Activated CD8-positive, alpha-beta memory T cell treated with anti-CD3 and anti-CD28 coated beads for 48 hours (primary cell): ENCODE measurements at places on chromosomes 13 and 19.

DNA sequence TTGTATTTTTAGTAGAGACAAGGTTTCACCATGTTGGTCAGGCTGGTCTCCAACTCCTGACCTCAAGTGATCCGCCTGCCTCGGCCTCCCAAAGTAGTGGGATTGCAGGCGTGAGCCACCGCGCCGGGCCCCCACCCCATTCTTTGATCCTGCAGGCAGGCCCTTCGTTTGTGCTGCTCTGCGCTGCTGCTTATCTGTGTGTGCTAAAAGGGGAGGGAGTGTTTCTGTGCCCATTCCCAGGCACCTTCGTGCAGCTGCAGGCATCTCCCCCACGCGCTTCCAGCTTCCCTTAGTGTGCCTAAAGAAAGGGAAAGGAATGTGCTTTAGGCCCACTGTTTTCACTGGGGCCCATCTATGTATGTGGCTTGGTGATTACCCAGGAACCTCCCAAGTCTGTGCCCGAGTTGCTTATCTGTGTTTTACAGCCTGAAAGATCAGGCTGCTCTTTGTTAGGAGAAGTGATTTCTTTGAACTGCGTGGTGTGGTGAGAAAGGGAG is 27.2 kb downstream of the EPN1 start:
- DNase-seq: no peak

GRCh38 chr13:21590231-21590630 is 13.7 kb downstream of the MICU2 start:
- DNase-seq: no peak

DNA sequence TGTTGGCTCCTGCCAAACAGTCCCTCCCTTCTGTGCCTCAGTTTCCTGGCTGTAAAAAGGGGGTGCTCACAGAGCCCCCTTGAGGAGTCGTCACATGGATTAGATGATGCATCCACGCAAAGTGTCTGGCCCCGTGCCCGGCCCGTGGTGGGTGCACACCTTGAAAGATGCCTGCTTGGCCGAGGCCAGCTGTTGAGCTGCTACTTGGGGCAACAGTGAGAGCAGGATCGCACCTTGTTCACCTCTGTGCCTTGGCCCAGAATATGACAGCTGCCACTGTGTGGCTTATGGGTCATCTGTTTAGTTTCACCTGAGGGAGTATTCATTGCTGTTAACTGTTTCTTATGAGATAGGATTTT is 17.7 kb downstream of the CRTC1 start:
- DNase-seq: no peak

DNA sequence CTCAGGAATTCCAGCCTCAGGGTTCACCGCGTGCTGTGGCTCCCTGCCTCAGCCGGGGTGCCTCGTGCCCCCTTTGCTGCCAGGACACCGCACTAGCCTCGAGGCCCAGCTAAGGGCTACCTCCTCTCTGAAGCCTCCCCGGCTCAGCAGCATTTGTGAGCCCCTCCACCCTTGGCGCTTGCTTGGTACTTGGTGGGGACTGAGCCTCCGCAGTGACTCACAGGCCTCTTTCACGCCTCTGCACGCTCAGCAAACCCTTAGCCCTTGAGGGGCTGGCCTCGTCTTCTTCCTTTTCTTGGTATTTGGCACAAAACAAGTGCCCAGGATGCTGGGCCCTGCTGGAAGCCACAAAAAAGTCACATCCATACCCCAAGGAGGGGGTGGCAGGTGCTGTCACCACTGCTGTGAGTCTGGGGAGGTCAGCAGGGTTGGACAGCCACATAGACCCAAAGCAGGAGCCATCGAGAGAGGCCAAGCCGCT is 85.4 kb upstream of the TM9SF2 start:
- DNase-seq: no peak

- DNase-seq: no peak
These were observed 34.8 kb downstream of the IL12RB1 start for GRCh38 chr19:18051887-18052286.

DNA sequence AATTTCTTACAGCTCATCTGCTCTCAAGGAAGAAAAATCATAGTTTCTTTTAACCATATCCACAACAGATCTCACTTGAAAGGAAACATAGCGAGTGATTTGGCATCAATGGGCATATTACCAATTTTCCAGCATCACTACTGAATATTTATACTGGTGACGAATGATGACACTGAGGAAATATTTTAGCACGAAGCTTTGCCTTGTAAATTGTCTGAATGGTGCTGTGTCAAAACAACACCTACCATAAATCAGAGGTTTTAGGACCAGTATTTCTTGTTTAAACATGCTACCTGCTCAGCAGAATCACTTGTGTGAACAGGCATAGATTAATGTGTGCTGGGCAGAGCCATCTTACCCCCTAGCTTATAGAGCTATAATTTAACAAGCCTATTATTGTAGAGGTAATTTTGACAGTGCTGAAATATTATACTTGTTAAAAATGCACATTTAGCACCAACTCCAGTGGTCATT is 146.8 kb downstream of the ABCC4 start:
- DNase-seq: no peak

GRCh38 chr13:38530492-38530891 is 156.4 kb upstream of the FREM2 start:
- no peak for DNase-seq

- DNase-seq: no peak
These were observed 56.0 kb upstream of the DOCK9 start for GRCh38 chr13:99033814-99034213.

DNA sequence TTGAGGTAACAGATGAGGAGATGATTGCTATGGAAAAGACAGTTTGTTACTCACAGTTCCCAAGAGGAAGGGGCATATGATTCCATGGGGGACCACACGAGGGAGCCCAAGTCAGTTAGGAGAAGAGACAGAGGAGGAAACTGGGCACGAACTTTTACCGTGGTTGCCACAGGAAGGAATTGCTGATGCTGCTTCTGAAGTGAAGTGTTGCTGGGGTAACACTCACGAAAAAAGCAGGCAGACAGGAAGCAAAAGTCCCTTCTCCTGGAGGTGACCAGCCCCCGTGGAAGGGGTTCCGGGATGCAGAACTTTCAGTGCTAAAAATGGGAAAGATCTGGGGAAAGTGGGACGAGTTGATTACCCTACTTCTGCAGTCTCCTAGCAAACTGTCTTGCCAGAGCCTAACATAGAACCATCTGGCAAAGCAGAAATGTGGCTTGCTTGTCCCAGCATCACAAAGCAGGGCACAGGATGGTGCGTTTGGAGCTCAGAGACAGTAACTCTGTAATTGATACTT is 35.4 kb upstream of the MAP3K10 start:
- no peak for DNase-seq

DNA sequence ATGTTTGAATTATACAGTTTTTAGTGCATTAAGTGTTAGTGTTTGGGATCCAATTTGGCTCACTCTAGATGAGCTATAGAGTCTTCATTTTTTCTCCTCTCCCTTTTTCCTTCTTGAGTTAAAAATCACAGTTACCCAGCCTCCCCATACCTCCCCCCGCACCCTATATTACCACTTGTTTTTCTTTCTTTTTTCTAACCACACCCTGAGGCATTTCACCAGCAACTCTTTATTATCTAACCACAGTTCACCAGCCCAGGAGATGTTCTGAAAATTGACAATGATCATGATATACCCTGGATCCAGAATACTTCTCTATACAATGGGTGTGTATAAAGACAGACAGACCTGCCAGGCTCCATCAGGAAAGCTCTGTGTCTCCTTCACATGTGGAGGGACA is 86.5 kb upstream of the UBL3 start:
- no peak for DNase-seq

DNA sequence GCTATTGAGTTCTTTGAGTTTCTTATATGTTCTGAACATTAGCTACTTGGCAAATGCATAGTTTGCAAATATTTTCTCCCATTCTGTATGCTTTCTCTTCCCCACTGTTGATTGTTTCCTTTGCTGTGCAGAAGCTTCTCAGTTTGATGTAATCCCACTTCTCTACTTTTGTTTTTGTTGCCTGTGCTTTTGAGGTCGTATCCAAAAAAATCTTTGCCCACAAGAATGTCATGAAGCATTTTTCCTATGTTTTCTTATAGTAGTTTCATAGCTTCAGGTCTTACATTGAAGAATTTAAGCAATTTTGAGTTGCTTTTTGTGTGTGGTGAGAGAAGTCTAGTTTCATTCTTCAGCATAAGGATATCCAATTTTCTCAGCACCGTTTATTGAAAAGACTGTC is 536.7 kb upstream of the ARGLU1 start:
- no peak for DNase-seq

DNA sequence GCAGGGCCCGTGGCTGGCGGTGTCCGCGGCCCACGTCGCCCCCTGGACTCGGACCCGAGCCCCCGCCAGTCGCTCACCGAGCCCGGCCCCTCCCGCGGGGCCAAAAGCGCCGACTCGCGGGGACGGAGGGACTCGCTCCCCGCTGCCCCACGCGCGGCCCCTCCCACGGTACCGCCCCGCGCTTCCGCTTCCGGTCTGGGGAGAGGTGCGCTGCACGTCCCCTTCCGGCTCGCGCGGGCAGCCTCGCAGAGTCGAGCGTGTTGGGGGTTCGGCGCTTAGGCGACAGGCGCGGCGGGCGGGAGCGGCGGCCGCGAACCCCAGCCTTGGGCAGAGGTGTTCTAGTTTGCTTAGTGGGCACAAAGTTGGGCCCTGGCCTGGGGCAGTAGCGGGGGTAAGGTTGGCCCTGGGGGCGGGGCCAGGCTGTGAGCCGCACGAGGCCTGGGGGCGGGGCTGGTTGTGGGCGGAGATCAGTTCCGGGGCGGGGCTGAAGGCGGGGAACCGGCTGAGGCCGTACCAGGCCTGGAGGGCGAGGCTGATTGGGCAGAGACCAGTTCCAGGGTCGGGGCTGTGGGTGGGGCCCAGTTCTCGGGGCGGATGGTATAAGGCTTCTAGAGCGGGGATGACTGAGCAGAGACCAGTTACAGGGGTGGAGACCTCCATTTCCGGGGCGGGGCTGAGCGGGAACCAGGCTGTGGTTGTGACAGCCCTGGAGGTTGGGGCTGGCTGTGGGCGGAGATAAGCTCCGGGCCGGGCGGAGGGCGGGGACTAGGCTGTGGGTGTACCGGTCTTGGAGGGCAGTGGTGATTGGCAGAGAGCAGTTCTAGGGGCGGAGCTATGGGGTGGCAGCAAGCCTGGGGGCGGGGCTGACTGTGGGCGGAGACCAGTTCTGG is at the start of the genes MBD3L1 and ZNF558:
Gene MBD3L1 (plus strand): TSS at position 246 of the 890 bp plus-strand sequence. CDS start 10,302 bp downstream, outside the sequence.
Gene ZNF558 (minus strand): TSS at position 173 of the 890 bp plus-strand sequence. CDS start 9,645 bp downstream, outside the sequence.
- peak; percentile 97 for DNase-seq

DNA sequence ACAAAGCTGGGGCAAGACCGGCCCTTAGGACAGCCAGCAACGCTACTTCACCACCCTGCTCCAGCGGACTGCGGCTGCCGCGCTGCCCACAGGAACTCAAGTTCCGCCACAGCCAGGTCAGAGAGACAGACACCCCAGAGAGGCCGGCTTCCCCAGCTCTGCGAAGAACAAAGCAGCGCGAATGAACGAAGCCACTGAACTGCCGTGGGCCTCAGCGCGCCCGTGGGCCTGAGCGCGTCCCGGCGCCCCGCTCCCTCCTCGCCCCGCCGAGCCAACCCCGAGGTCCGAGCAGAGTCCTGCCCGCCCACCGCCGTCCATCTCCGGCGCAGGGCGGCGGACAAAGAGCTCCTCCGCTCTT is 158.4 kb downstream of the RNF17 start:
- peak; percentile 6 for DNase-seq

GRCh38 chr13:113970810-113971470 is 2.9 kb downstream of the C13orf46 start:
- DNase-seq: no peak

- DNase-seq: no peak
These were observed 112.7 kb downstream of the KDM4B start for GRCh38 chr19:5081443-5082161.

DNA sequence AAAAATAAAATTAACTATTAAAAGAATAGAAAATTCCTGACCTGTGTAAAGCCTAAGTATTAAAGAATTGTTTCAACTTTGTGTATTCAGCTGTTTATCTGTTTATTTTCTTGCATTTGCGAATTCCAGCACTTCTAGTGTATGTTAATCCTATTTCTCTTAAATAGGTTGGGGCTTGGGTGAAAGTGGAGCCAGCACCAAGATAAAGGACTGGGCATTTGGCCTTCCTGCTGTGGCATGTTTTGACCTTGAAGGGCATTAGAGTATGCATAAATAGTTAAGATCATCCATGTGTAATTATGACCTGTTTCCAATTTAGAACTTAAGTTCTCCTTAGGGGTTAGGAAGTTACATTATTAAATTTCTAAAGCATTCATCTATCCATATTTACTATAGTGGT is 151.3 kb downstream of the NBEA start:
- DNase-seq: no peak

DNA sequence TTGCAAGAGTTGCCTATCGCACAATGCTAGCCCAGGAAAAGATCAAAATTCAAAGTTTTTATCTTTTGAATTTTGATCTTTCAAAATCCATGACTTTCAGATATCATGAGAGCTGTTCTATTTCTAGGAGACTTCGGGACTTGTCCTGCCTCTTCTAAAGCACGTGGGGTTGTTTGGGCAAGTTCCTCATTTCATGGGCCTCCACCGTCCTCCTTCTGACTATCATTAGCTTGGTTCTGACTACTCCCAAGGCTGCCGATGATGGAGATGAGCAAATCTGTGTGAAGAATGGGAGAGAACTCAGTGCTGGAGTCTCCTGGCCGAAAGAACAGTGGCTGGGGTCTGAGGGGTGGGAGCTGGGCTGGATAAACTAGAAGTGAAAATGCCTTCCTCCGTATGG is 86.5 kb downstream of the COL4A1 start:
- DNase-seq: no peak

DNA sequence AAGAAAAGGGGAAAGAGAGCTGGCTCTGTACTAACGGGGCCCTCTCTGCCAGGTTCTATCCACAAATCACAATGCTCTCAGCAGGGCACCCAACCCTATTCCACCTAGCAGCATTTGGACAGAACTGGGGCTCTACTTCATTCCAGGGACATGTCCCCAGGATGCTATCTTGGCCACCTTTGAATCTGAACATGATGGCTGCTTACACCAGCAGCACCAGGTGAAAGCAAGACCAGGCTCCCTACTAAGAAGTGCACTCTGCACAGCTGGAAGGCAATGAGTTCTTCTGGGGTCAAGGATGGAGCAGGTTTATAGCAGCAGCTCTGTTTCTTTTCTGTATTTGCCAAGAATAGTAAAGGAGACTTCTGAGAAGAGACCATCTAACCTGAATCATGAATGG is 222.4 kb downstream of the DACH1 start:
- no peak for DNase-seq

DNA sequence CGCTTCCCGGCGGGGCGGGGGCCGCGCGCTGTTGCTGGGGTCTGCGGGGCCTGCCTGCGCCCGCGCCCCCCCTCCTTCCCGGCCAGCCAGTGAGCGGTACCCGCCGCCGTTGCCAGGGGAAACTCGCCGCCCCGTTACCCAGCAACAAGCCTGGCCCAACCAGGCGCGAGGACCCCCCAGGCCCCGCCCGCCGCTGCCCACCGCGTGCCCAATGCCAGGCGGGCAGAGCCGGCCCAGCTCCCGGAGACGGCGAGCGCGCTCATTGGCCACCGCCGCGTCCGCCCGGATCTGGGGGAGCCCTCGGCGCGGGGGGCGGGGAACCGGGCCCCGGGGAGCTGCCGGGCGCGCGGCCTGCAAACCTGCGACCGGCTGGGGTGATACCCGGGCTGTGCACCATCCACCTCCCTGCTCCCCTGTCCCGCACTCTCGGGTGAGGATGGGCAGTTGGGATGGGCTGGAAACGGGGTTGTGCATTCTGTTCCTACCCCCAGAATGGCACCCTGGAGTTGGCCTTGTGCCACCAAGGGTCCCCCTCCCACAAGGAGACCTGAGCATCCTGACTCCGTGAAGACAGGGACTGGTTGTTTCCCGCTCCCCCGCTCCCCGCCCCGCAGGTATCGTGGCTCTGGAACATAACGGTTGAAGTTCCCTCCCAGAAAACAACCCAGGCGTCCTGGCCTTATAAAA is 8.8 kb upstream of the BBC3 start:
- DNase-seq: no peak
